Globus pallidus (tissue), 1 donor: ENCODE measurements at places on chromosomes 6 and 20.

- no peak for DNase-seq
These were observed 9.5 kb downstream of the NT5E start for GRCh38 chr6:85459224-85459901.

DNA sequence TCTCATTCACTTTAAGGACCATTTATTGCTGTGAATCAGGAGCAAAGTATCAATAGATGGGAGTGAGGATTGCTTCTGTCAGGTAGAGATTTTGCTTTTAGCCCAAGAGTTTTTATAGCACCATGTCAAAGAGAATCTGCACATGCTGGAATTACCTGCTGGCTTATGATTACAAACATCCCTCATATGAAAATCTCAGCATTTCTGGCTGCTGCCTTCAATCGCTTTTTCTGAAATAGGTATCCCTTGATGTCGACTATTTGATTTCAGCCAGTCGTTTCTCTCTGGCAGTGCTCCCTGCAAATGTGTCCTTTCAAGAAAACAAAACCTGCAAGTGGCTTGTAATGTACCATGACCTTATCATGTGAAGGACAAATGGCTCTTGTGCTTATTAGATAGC is 34.5 kb upstream of the NEDD9 start:
- no peak for DNase-seq

- no peak for DNase-seq
These were observed 28.8 kb downstream of the SNAP25 start for GRCh38 chr20:10247440-10247839.

GRCh38 chr6:88165844-88166492 is at the start of gene CNR1:
Gene CNR1, minus strand, starts transcription at chr6:88166347. Its CDS starts 21,073 bp downstream, at chr6:88145274.
- peak; percentile 13 for DNase-seq

DNA sequence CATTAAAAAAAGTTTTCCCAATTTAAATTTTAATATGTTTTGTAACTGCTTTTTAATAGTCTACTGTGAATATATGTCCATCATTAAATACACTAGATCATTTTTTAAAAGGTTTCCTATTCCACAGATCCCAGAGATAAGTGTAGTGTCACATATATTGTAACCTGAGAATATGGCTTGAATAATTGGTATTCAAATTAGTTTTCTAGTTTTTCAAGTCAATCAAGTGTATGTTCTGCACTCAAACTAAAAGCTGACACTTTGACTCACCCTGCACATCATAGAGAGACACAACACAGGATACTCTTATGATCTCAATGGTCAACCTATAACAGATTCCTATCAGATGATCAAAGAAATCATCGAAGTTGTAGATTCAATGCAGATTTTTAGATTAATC is 49.1 kb downstream of the ZHX3 start:
- DNase-seq = no peak

GRCh38 chr20:5784735-5785134 is 34.5 kb downstream of the SHLD1 start:
- DNase-seq = no peak

DNA sequence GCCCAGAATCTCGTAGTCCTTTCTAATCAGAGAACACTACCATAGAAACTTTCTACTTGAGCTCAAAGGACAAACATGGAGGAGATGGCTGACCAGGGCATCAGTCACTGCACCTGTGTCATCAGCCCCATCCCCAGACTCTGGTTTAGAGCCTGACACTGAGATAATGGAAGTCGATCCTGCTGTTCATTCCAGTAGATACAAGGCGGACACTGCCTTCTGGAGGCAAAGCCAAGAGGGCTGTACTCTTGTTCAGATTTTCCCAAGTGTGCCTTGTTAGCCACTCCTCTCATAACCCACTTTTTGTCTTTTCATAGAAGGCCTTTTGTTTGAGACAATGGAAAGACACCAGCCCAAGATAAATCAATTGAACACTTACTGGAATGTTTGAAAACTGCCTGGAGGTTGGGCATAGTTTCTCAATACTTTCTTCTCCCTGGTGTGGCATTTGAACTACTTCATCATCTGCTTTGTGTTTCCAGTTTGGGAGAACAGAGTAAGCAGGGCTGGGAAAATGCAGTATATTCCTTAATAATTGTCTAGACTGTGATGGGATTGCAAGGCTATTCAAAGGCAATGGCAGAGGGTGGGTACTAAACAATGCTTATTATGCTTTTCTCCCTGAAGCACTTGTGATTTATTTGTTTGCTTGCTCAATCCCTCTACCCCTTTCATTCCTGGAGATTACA is 99.7 kb downstream of the CLIC5 start:
- no peak for DNase-seq

DNA sequence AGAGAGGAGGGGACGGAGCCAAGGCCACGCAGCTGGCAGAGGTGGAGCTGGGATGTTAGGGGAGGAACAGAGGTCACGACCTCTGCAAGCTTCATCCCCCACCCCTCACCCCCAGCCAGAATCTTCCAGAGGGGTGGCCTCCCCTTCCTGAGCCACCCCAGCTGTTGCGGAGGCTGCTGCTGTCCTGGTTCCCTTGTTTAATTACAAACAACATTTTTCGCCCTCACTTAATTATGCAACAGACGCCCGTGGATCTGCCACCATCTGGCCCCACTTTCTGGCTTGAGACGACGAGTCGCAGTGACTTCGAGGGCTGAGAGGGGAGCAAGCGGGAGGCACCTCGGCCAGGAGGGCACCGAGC is 153.7 kb upstream of the PTPN1 start:
- no peak for DNase-seq

GRCh38 chr6:30258204-30258603 is 45.0 kb upstream of the TRIM26 start:
- no peak for DNase-seq

GRCh38 chr6:43221046-43221972 is 8.0 kb downstream of the DNPH1 start:
- no peak for DNase-seq

DNA sequence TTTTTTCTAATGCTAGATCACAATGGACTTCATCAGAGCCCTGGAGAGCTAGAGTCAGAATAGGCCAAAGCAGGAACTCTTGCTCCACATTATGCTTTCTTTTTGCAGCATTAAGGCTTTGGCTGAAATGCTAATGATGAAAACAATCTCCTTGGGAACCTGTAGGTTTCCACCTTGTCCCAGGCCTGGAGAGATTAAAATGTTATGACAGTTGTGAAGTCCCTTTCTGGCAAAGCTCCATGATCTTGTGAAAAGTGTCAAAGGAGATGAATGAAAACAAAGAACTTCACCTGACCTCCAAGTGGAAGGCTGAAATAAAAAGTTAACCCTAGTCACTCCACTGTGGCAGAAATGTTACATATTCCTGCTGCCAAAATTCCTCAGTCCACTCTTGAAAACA is 64.0 kb upstream of the LRRC1 start:
- DNase-seq = no peak

DNA sequence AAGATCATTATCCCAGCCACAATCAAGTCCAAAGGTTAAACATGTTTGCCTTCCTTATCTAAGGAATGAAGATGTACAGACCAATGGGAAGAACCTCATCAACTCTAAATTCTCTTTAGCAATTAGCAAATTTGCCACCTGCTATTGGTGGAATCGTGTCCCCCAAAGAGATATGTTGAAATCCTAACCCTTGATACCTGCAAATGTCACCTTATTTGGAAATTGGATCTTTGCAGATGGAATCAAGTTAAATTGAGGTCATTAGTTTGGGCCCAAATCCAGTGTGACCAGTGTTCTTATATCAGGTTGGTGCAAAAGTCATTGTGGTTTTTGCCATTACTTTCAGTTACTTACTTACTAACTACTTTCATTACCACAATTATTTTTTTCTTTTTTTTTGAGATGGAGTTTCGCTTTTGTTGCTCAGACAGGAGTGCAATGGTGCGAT is 31.3 kb downstream of the KLHL31 start:
- no peak for DNase-seq

DNA sequence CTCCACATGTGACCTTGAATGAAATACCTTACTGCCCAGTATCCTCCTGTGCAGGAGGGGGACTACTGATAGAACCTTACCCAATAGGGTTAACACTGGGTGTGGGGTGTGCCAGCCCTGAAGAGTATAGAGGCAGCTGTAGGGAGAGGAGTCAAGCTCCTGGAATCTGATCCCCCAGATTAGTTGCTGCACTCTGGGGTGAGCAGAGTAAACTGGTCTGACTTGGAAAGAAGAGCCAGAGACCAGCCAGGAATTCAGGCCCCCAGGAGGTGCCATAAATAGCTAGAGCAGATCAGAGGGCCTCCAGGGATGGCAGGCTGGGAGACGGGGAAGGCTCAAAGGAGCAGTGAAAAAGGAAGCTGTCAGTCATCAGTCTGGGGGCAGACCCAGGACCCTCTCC is 3.5 kb upstream of the APOBEC2 start:
- no peak for DNase-seq

DNA sequence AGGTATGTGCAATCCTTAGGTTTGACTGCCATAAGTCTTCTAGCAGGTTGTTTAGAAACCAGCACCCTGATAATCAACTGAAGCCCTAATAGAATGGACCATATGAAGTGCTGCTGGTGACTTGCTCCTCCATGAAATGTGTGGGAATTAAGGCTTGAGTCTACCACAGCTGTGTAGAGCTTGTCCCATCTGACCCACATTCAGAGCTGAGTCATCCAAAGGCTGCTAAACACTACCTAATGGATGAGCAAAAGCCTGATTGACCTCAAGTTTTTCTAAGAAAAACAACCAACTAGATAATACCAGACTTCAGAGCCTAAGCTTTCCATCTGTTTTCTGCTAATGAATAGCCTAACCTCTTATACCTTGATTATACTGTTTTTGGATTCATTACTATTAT is 120.3 kb upstream of the MOCS1 start:
- DNase-seq = no peak

GRCh38 chr6:18893540-18894269 is 506.6 kb downstream of the RNF144B start:
- no peak for DNase-seq

- DNase-seq = no peak
These were observed 7.1 kb upstream of the SLC18B1 start for GRCh38 chr6:132805548-132805947.

GRCh38 chr20:4942331-4942730 is 59.0 kb downstream of the SLC23A2 start:
- no peak for DNase-seq

DNA sequence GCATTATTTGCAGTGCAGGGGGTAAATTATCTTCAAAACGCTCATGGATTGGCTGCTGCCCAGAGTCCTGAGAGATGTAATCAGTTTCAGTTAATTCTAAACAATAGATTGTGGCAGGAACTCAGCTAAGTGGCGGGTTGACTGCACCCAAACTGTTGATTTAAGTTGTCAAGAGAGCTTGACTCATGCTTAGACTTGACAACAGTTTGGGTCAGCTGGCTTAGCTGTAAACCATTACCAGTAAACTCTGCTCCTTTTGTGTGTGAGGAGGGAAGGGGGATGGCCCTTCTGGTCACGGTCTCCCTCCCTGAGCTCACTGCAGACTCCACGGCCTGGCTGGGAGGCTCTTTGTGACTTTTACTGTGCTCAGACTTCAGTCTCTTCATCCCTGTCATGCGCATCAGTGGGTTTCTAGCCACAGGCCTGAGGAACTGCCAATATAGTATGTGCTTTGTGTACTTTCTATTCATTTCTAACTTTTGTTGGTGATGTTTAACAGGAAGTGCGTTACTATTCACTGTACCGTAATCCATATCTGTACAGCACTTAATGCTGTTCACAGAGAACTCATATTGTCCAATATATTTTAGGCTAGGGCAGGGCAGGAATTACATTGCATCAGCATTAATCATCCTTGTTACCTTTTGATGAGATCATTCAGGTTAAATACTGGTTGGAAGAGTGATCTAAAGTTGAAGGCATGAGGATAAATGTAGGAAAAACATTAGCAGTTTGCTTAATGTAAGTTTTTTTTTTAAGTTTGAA is 488.3 kb downstream of the CDKAL1 start:
- no peak for DNase-seq

DNA sequence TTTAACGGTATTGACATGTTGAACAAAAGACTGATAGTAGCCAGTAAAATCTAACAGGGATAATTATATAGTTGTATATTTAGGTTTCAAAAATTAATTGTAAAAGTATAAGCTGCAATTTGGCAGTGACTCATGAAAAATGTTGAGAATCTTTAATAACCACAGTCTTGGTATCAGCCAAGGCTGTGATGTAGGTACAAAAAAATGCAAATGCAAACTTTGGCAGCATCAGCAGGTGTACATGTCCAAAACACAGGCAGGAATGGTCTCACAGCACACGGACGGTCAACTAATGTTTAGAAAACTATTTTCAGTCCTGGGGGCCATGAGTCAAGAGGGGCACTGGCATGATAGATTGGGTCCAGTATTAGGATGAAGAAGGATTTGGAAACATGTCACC is 58.5 kb upstream of the BEND3 start:
- no peak for DNase-seq

DNA sequence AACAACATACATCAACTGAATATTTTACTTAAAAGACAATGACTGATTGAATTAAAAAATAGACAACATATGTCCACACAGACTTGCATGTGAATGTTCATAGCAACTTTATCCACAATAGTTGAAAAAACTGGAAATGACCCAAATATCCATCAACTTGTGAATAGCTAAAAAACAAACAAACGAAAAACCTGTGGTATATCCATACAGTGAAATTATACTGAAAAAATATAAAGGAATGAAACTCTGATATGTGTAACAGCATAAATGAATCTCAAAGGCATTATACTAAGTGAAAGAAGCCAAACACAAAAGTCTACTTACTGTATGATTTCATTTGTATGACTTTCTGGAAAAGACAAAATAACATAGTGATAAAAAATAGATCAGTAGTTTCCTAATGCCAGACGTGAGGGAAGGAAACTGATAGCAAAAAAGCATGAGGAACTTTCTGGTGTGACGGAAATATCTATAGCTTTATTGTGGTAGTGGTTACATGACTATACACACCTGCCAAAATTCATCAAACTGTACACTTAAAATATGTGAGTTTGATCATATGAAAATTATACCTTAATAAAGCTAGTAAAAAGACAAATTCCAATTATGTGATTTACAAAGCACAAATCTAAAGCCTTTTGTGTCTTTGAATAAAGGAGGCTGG is 123.2 kb downstream of the BACH2 start:
- DNase-seq = no peak

GRCh38 chr6:55033016-55033546 is 141.2 kb upstream of the HCRTR2 start:
- no peak for DNase-seq

GRCh38 chr6:71879016-71879415 is 7.3 kb upstream of the RIMS1 start:
- no peak for DNase-seq

DNA sequence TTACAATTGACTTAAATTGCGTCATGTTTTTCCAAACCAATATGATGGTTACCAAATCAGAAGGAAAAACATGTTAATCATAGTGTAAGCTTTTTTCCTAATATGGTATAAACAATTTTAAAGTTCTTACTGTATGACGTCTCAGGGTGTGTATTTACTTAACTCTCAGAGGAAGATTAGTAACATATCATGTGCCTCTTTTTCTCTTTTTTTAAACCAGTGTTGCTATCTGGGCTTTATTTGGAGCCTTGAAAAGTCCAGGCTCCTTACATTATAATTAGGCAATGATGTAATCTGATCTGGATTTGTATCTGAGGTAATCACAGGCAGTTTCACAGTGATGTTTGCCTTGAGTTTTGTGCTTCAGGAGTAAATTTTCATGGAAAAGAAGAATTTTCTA is 20.4 kb upstream of the RAB23 start:
- DNase-seq = no peak
